Activated CD4-positive, alpha-beta T cell treated with anti-CD3 and anti-CD28 coated beads for 36 hours (primary cell): ENCODE measurements at places on chromosomes 4 and X. TPM values are rescaled to one million over a fixed set of nuclear protein-coding genes. Genes with fewer than 3 reads are reported as not detected.
A peak's percentile ranks its signal among the peaks of the same experiment; 100 is the strongest.

The WDR17 gene
- 2.2 TPM for total RNA-seq

The TCEAL9 gene
- total RNA-seq: 1.5 TPM

The TMEM47 gene
- not detected for total RNA-seq

The CSAG1 gene
- total RNA-seq: not detected

The HSFX1 gene
- 0.25 TPM for total RNA-seq

The MAGEC1 gene
- total RNA-seq: not detected

The TDO2 gene
- not detected for total RNA-seq

The SH3TC1 gene
- 11.1 TPM for total RNA-seq

The IL2RG gene
- 342 TPM for total RNA-seq

The IL1RAPL2 gene
- not detected for total RNA-seq

The LEF1 gene
- 302 TPM for total RNA-seq

The SLC9B1 gene
- total RNA-seq: 3.7 TPM

GRCh38 chr4:156686120-156686519, 285.5 kb downstream of the PDGFC start:
- no peaks in the 10 kb centered on the region for H3K36me3 ChIP-seq
- no peak overlapping the region for H3K4me3 ChIP-seq
- no peak for DNase-seq
- H3K27ac ChIP-seq: no peak overlapping the region

- DNase-seq: peak; percentile 14
- peaks cover 3% of the 10 kb centered on the region for H3K4me1 ChIP-seq
- no peak overlapping the region for H3K27ac ChIP-seq
- H3K4me3 ChIP-seq: no peak overlapping the region
These were observed 68.0 kb upstream of the ATXN3L start for GRCh38 chrX:13387666-13388494.

GRCh38 chrX:44012484-44013096, 39.4 kb upstream of the NDP start:
- DNase-seq: peak; percentile 73
- H3K4me1 ChIP-seq: peaks cover 12% of the 10 kb centered on the region
- H3K27me3 ChIP-seq: peaks cover 3% of the 10 kb centered on the region
- H3K36me3 ChIP-seq: no peaks in the 10 kb centered on the region
- no peak overlapping the region for H3K4me3 ChIP-seq
- H3K27ac ChIP-seq: no peak overlapping the region

DNA sequence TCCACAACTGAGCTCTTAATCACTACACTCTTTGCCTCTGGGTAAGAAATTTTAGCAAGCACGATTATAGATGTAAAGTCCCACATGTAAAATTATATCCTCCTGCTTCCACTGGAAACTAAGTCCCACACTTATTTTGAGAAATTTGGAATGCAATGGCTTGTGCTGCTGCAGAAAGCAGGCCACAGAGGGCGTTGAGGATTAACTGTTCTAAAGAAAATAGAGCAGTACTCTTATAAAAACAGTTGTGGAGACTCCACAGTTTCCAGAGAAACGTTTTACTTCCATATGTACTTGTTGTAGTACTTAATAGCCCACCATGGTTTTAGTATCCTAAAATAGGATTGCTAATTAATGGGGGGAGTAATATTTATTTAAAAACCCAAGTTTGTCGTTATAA, 1.7 kb upstream of the CENPC start:
- no peak for DNase-seq
- peaks cover 21% of the 10 kb centered on the region for H3K36me3 ChIP-seq
- H3K27ac ChIP-seq: no peak overlapping the region
- no peaks in the 10 kb centered on the region for H3K27me3 ChIP-seq
- H3K4me3 ChIP-seq: no peak overlapping the region

- no peak overlapping the region for H3K27ac ChIP-seq
- H3K4me1 ChIP-seq: peaks cover 1% of the 10 kb centered on the region
- peaks cover 20% of the 10 kb centered on the region for H3K27me3 ChIP-seq
- DNase-seq: no peak
These were observed 1.5 kb downstream of the GIMD1 start for GRCh38 chr4:106367072-106367471.

GRCh38 chr4:26298198-26298947, 22.4 kb upstream of the RBPJ start:
- H3K36me3 ChIP-seq: no peaks in the 10 kb centered on the region
- peak overlapping the region; percentile 7 for H3K27ac ChIP-seq
- peaks cover 4% of the 10 kb centered on the region for H3K27me3 ChIP-seq
- H3K4me3 ChIP-seq: no peak overlapping the region

GRCh38 chr4:80678413-80678812, 342.9 kb downstream of the CFAP299 start:
- no peak overlapping the region for H3K4me3 ChIP-seq
- no peak for DNase-seq
- H3K27ac ChIP-seq: no peak overlapping the region

- no peak overlapping the region for H3K4me3 ChIP-seq
- no peaks in the 10 kb centered on the region for H3K4me1 ChIP-seq
- H3K27me3 ChIP-seq: no peaks in the 10 kb centered on the region
- no peak for DNase-seq
- no peak overlapping the region for H3K27ac ChIP-seq
These were observed 11.8 kb downstream of the AMBN start for GRCh38 chr4:70603856-70604255.

- H3K27ac ChIP-seq: no peak overlapping the region
- no peaks in the 10 kb centered on the region for H3K36me3 ChIP-seq
- no peak overlapping the region for H3K4me3 ChIP-seq
- DNase-seq: no peak
These were observed 11.9 kb downstream of the STARD8 start for GRCh38 chrX:68659385-68659784.

GRCh38 chr4:90833706-90834105, 706.5 kb downstream of the CCSER1 start:
- no peak for DNase-seq
- no peak overlapping the region for H3K4me3 ChIP-seq
- no peaks in the 10 kb centered on the region for H3K4me1 ChIP-seq

DNA sequence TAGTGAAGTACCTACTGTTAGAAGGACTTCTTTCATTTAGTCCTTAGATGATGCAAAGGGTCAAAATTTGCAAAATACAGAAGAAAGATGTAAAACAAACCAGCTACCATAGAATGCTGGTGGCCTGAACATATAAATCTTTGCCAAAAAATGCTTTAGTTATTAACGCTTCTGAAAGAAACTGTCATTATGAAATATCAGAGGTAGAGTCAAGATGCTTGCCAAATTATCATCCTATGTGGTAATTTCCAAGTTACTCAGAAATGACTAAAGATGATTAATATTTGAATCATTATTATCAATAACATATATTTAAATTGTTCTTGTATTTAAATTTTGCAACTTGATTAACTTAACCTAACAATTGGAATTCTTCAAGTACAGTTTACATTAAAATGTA, 588.4 kb upstream of the FAM241A start:
- no peaks in the 10 kb centered on the region for H3K36me3 ChIP-seq
- no peaks in the 10 kb centered on the region for H3K27me3 ChIP-seq
- no peak overlapping the region for H3K27ac ChIP-seq
- no peak overlapping the region for H3K4me3 ChIP-seq

GRCh38 chr4:4609622-4610334, 67.9 kb upstream of the STX18 start:
- no peaks in the 10 kb centered on the region for H3K4me1 ChIP-seq
- no peak overlapping the region for H3K27ac ChIP-seq
- H3K36me3 ChIP-seq: peaks cover 4% of the 10 kb centered on the region
- DNase-seq: no peak
- H3K4me3 ChIP-seq: no peak overlapping the region
- no peaks in the 10 kb centered on the region for H3K27me3 ChIP-seq

DNA sequence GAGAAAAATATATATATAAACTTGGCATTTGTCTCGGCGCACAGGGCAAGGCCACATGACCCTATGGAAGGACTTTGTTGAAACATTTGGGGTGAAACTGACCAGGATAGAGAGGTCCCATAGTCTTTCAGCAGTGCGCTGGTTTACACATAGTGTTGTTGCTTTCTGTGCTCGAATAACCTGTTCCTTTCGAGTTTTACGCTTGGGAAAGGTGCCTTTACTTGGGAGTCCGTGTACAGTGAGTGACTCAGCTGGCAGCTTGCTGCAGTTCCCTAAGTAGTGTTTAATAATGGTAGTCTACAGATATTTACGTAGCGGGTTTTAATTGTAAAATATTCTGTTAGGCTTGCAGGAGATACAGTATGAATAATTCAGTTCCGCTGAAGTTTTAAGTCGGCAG, 578 bp downstream of the APOOL start:
- no peak for DNase-seq
- H3K27me3 ChIP-seq: no peaks in the 10 kb centered on the region
- H3K27ac ChIP-seq: peak overlapping the region; percentile 55
- peaks cover 24% of the 10 kb centered on the region for H3K4me1 ChIP-seq
- peak overlapping the region; percentile 79 for H3K4me3 ChIP-seq

GRCh38 chr4:20925176-20925575, 224.9 kb downstream of the PACRGL start:
- no peaks in the 10 kb centered on the region for H3K4me1 ChIP-seq
- DNase-seq: no peak
- H3K4me3 ChIP-seq: no peak overlapping the region
- H3K36me3 ChIP-seq: no peaks in the 10 kb centered on the region
- no peaks in the 10 kb centered on the region for H3K27me3 ChIP-seq

DNA sequence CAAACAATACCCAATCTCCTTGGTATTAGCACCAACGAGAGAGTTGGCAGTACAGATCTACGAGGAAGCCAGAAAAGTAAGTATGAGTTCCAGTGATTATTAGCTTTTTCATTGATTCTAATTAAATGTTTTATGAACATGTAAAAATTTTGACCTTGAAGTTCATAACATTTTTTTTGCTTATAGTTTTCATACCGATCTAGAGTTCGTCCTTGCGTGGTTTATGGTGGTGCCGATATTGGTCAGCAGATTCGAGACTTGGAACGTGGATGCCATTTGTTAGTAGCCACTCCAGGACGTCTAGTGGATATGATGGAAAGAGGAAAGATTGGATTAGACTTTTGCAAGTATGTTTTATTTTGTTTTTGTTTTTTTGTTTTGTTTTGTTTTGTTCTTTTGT, 10.1 kb downstream of the DDX3X start:
- no peak overlapping the region for H3K27ac ChIP-seq
- no peak for DNase-seq
- no peak overlapping the region for H3K4me3 ChIP-seq

DNA sequence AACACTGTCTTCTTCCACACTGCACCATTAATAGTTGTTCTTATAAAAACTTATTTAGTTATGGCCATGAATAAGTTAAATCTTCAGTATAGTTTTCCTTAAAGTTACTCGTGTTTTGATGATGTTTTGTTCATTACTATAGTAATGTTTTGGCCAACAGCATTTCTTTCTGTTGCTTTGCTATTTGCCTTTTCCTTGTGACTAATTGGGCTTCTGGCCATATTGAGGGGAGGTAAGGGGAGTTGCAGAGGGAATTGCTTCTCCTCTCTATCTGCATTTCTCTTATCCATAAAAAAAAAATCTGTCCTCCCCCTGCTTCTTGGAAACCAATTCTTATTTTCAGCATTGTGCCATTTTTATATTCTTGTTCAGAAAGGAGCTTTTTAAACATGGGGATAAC, 42.7 kb upstream of the ZCCHC12 start:
- H3K27me3 ChIP-seq: peaks cover 4% of the 10 kb centered on the region
- no peaks in the 10 kb centered on the region for H3K4me1 ChIP-seq
- H3K36me3 ChIP-seq: no peaks in the 10 kb centered on the region
- no peak overlapping the region for H3K27ac ChIP-seq
- no peak overlapping the region for H3K4me3 ChIP-seq

- no peak overlapping the region for H3K4me3 ChIP-seq
- H3K36me3 ChIP-seq: no peaks in the 10 kb centered on the region
- H3K27me3 ChIP-seq: peaks cover 2% of the 10 kb centered on the region
- H3K27ac ChIP-seq: no peak overlapping the region
These were observed 3.9 kb upstream of the KLHL8 start for GRCh38 chr4:87224141-87224923.

DNA sequence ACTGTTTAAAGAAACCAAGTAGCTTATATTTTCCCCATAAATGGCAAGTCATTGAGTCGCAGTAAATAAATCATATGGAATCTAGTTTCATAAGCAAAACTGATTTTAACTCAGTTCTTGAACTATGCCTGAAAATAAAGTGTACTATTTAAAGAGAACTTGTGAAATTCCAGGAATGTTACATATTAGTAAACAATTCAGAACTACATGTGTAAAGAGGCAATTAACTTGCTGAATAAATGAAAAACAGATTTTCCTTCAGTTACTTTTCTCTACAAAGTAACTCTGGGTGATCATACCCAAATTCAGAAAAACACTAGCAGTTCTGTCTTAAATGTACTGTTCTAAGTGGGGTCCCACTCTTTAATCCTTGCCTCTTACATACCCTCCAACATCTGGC, 236.1 kb upstream of the EDNRA start:
- H3K27me3 ChIP-seq: no peaks in the 10 kb centered on the region
- no peak for DNase-seq
- no peaks in the 10 kb centered on the region for H3K36me3 ChIP-seq

- peaks cover 5% of the 10 kb centered on the region for H3K27me3 ChIP-seq
- DNase-seq: no peak
- no peaks in the 10 kb centered on the region for H3K36me3 ChIP-seq
- H3K4me1 ChIP-seq: no peaks in the 10 kb centered on the region
These were observed 150.1 kb downstream of the SLC7A11 start for GRCh38 chr4:138092060-138092459.

DNA sequence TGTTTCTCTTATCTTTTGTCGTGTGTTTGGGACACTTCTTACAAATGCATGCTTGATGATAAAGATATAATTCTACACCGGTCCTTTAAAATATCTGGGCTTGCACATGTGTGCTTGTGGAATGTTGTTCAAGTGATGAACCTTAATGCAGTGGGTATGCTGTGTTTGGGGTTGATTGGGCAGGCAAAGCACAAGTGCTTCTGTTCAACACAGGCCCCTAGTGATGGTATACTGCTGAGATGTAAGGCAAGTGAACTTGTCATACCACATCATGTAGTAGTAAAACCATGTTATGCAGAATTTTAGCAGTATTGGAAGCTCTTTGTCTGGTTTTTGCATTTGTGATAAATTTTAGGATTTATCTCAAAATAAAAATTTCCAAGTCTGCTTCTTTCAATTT, 23.9 kb downstream of the TBC1D19 start:
- no peaks in the 10 kb centered on the region for H3K36me3 ChIP-seq
- H3K4me3 ChIP-seq: no peak overlapping the region
- DNase-seq: no peak
- H3K27me3 ChIP-seq: no peaks in the 10 kb centered on the region
- H3K4me1 ChIP-seq: peaks cover 12% of the 10 kb centered on the region

- no peaks in the 10 kb centered on the region for H3K36me3 ChIP-seq
- no peak overlapping the region for H3K27ac ChIP-seq
- peaks cover 9% of the 10 kb centered on the region for H3K4me1 ChIP-seq
These were observed 73.3 kb downstream of the MTMR1 start for GRCh38 chrX:150766351-150767044.

GRCh38 chr4:24211856-24212255, 322.0 kb upstream of the PPARGC1A start:
- H3K4me3 ChIP-seq: no peak overlapping the region
